ENCODE measurements at places on chromosomes 11 and 22. TPM values are rescaled to one million over a fixed set of nuclear protein-coding genes. Genes with fewer than 3 reads are reported as not detected.
A peak's percentile ranks its signal among the peaks of the same experiment; 100 is the strongest.

The IL18 gene
- 0.64 TPM for total RNA-seq

The MS4A6E gene
- 25.8 TPM for total RNA-seq

The VPREB1 gene
- not detected for total RNA-seq

The TNNI2 gene
- total RNA-seq: not detected

- peak; percentile 47 for DNase-seq
These were observed 36.1 kb downstream of the CCDC90B start for GRCh38 chr11:83249972-83250593.

GRCh38 chr11:22730319-22730718 lies 63.9 kb downstream of the GAS2 start:
- peak; percentile 18 for DNase-seq

GRCh38 chr11:42770444-42771065 lies 541.2 kb upstream of the API5 start:
- peak; percentile 12 for DNase-seq

- no peak for DNase-seq
These were observed 98.9 kb downstream of the PGR start for GRCh38 chr11:101030692-101031091.

The MADD gene
- 13.3 TPM for total RNA-seq

DNA sequence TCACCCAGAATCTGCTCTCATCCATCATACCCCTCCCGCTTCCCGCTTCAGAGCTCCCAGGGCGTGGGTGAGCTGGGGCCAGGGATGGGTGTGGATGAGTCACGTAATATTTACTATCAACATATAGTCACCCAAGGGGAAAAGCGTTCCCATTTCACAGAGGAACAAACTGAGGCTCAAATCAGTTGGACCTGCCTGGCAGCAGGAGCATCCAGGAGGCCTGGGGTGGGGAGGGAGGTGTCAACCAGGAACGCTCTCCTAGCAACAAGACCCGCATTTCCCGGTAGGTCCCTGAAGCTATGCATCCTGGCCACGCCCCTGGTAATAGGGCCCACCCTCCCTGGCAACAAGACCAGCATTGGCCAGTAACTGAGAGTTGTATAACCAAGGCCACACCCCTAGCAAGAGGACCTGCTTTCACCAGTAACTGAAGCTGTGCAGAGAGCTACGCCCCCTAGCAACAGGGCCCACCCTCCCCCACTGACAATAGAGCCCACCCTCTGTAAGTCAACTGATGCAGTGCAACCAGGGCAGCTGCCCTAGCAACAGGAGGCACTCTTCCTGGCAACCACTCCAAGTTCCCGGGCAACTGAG lies 32.7 kb upstream of the TXNRD2 start:
- DNase-seq: peak; percentile 14

The ZNRF3 gene
- total RNA-seq: 2.5 TPM

DNA sequence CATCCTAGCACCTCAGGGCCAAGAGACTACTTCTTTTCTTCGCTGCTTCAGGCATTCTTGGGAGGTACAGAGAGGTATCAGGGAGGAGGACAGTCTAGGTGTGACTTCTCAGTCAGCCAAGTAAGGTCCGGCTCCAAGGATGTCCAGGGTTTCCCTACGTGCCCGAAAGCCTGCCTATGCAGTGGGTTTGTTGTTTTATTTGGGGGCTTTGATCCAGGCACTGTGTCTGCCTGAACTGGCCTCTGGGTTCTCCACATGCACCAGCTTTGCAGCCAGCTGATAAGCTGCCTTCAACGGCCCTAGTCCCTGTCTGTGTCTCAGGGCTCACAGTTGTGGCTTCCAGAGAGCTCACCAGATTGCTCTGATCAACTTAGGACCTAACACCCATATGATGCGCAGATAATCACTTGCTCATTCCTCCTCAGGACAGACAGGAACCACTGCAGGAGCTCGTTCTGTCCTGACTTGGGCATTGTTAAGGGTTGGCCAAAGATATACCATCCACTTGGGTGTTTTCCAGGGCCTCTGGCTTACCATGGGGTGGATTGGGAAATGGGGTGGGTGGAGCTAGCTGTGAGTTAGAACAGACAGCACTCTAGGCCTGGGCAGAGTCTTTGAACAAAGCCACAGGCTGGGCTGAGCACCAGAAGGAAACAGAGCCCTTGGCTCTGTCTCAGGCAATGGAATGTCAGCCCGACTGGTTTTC lies 45.5 kb upstream of the CRYBB3 start:
- DNase-seq: peak; percentile 66

The TRIM48 gene
- not detected for total RNA-seq

DNA sequence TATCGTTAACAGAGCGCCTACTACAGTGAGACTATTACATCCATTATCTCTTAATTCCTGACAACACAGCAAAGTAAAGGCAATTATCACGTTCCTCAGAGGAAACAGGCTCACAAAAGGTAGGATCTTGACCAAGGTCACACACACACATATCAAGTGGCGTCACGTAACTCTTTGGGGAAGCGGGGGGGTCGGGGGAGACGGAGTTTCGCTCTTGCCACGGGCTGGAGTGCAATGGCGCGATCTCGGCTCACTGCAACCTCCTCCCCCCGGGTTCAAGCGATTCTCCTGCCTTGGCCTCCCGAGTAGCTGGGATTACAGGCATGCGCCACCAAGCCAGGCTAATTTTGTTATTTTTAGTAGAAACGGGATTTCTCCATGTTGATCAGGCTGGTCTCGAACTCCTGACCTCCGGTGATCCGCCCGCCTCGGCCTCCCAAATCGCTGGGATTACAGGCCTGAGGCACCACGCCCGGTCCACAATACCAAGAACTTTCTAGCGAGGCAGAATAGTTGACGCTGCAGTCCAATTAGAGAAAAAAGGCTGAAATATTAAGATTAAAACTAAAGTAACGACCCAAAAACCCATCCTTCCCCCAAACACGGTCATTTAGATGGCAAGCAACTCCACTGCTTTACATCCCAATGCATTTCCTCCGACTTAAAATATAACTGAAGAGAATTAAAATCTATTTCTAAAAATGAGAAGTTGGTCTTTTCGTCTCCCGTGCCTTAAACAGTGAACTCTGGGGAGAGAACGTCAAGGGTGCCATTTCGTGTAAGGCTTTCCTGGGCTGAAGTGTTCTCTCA lies 1.2 kb downstream of the DDX17 start:
- peak; percentile 46 for DNase-seq

The RASD2 gene
- total RNA-seq: 1.6 TPM

GRCh38 chr22:35587447-35587870 lies 29.7 kb downstream of the MB start:
- peak; percentile 53 for DNase-seq

- DNase-seq: peak; percentile 53
These were observed 21.7 kb upstream of the NRGN start for GRCh38 chr11:124717786-124718651.

GRCh38 chr11:61971248-61972111 lies 4.0 kb upstream of the FTH1 start:
- DNase-seq: peak; percentile 99

- no peak for DNase-seq
These were observed 470.6 kb downstream of the NTM start for GRCh38 chr11:131841028-131841427.

DNA sequence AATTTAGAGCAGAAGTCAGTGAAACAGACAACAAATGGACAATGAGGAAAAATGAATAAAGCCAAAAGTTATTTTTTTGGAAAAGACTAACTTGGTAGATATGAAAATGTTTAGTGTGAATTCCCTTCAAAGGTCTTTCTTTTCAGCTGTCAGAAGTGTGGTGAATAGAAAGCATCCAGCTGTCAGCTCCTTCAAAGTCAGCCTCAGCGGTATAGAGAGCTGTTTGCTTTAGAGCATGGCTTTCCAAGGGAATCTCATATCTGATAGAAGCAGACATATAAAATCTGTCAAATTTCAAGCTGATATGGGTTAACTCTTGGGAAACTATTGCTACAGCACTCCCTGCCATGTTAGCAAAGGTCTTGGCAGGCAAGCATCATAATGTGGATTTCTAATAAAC lies 309.3 kb downstream of the CASP12 start:
- DNase-seq: no peak

The APOL5 gene
- not detected for total RNA-seq

GRCh38 chr22:29391546-29391945 lies 3.2 kb upstream of the AP1B1 start:
- no peak for DNase-seq

GRCh38 chr11:28922386-28922981 lies 814.3 kb downstream of the METTL15 start:
- no peak for DNase-seq
